ENCODE measurements at places on chromosomes 11 and 22. TPM values are rescaled to one million over a fixed set of nuclear protein-coding genes. Genes with fewer than 3 reads are reported as not detected.

GRCh38 chr11:64042301-64042700 lies 6.6 kb downstream of the FLRT1 start:
- no peak for DNase-seq

The ANKK1 gene
- total RNA-seq: not detected

DNA sequence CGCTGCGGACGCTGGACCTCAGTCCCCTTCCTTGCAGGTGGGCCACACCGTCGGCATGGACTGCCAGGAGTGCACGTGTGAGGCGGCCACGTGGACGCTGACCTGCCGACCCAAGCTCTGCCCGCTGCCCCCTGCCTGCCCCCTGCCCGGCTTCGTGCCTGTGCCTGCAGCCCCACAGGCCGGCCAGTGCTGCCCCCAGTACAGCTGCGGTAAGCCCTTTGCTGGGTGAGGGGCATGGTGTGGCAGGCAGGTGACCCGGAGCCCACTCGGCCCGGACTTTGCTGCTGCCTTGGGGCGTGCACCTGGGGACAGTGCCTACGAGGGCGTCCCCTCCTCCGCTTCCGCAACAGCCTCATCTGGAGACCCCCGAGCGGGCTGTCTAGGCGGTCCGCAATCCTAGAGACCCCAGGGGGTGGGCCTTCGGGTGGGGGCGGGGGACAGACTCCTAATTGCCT lies 25.4 kb upstream of the MUC5B start:
- DNase-seq: no peak

The MYOD1 gene
- not detected for total RNA-seq

The RRAS2 gene
- total RNA-seq: 83.0 TPM

GRCh38 chr11:71236836-71237475 lies 15.4 kb downstream of the SHANK2 start:
- no peak for DNase-seq

GRCh38 chr11:28838741-28839140 lies 730.6 kb downstream of the METTL15 start:
- DNase-seq: peak; percentile 57

The PDGFB gene
- 0.09 TPM for total RNA-seq

The IRAG1 gene
- 17.6 TPM for total RNA-seq

DNA sequence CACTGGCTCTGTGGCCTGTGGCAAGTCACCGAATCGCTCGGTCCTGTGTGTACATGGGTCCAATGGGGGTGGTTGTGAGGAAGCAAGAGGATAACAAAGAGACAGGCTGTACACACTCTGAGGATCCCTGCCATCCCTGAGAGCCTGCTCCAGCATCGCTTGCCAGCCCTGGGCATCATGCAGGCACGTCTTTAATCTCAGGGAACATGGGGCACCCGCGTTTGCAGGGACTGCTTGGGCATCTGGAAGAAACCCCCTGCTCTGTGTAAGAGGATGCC lies 1.3 kb upstream of the C1QTNF5 start:
- no peak for DNase-seq

The GAL3ST3 gene
- not detected for total RNA-seq

- DNase-seq: no peak
Observed at GRCh38 chr11:11297578-11297977, 55.5 kb downstream of the CSNK2A3 start.

- peak; percentile 85 for DNase-seq
Observed at GRCh38 chr11:8810540-8811301, 100.3 kb upstream of the AKIP1 start.

GRCh38 chr11:125460275-125460674 lies 35.8 kb downstream of the FEZ1 start:
- DNase-seq: no peak

- DNase-seq: no peak
Observed at GRCh38 chr11:96204366-96204659, 138.7 kb downstream of the MAML2 start.

DNA sequence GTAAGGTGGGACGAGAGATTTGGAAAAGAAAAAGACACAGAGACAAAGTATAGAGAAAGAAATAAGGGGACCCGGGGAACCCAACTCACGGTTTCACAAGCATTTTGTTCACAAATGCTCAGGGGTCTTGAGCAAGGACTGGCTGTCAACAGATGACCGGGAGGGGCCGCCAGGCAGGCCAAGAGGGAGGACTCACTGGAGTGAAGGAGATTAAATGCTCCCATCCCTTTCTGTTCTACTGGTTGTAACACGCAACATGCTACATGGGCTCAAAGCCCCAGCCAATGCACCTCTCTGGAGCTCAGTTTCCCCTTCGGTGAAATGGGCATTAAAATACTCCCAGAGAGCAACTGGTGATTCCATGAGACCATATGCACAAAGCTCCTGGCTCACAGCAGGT lies 13.4 kb downstream of the SHANK2 start:
- DNase-seq: no peak

- DNase-seq: no peak
Observed at GRCh38 chr11:131038597-131038996, 122.3 kb upstream of the SNX19 start.

The TRIM22 gene
- total RNA-seq: 93.1 TPM

DNA sequence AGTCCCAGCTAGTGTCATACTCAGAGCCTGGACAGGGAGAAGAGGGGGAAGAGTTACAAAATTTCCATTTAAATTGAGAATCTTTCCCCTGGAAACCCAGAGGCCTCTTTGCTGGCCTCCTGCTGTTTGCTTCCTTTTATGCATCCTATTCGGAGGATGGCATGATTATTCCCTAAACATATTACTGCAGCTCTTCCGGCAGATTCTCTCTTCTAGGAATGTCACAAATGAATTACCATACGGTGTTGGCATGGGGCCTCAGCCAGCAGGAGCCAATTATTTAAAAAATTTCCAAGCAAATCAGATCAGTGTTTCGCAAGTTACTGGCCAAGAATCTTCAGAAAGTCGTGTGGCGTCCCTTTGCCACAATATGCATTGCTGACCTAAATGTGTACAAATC lies 326.7 kb upstream of the NCAM1 start:
- DNase-seq: no peak

DNA sequence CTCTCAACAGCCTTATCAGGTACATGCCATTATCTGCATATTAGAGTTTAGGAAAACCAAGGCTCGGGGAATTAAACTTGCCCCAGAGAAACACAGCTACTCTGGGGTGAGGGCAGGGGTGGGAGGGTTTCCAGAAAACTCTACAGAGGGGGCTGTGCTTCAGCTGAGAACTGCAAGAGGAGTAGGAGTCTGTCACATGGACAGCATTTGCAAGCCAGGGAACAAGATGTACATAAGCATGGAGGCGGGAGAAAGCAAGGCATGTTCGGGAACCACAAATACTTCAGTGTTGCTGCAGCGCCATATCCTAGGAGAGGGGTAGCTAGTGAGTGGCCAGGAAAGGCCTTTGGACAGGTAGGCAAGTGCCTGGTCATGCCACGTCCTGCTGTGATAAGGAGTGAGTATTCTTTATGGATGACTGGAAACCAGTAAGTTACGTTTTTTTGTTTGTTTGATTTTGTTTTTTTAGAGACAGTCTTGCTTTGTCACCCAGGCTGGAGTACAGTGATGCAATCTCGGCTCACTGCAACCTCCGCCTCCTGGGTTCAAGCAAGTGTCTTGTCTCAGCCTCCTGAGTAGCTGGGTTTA lies 57.2 kb downstream of the GRAMD1B start:
- DNase-seq: no peak

DNA sequence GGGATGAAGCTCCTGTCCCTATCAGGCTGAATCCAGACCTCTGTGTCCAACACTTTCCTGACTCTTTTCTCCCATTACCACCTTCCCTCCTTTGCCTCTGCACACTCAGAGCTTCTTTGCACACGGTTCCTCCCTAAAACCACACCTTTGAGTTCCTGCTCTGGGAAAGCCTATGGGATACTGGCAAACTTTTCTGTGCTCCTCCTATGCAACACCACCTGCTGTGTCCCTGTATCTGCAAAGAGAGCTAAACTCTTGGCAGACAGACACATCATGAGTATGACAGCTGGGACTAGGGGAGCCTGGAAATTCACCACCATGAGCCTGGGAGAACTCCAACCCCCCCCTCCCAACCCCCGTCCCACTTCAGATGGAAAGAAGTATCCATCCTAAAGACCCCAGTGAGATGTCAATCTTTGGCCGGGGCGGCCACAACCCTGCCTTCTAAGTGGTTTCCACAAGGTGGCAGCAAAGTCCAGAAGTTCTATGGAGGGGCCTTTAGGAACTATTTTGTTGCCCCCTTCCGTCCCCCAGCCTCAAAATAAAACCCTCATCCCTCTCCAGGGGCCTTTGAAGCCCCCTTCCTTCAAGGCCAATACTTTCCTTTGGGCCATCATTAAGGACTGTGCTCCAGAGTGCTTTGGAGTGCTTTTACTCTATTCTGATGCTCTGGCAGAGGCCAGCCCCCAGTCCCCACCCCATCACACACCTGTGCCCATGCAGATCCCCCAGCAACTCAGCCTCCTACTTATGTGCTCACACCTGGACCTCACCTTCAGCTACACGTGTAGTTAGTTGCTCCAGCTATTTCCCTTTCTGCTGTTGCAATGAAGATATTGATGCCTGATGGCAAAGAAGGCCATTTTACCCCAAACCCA lies 19.4 kb downstream of the HTR3A start:
- no peak for DNase-seq

DNA sequence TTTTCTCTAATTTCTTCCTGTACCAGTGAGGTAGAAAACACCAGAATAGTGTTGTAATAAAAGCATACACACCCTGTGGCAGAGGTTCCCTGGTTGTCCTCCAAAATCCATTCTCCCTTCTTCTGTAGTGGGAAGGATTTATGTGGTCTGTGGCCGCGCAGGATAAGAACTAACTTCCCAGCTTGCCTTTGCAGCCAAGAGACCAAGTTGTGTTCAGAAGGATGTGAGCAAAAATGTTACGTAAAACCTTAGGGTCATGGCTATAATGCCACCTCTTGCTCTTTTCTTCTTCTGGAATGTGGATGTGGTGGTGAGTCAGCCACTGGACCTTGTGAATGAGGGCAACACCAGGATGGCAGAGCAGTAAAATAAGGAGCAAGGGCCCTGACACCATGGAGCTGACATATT lies 28.4 kb downstream of the CCDC90B start:
- peak; percentile 78 for DNase-seq

DNA sequence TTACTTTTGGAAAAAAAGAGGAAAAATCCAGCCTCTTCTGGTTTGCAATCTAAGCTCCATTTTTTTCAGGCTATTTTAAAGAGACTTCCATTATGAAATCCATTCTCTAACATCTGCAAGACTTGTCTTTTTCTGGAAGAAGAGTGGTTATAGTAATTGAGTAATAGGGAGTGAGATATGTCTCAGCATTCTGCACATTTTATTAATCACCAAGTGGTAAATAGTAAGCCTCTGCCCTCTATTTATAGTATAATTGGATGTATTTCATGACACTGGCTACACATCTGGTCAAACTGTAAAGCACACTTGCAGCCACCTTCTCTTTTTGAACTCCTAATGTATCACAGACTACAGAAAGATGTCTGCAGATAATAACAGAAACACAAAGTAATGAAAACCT lies 391.1 kb downstream of the ETS1 start:
- DNase-seq: no peak

The SLCO2B1 gene
- 2.0 TPM for total RNA-seq

The TNKS1BP1 gene
- total RNA-seq: 108 TPM

- DNase-seq: peak; percentile 43
Observed at GRCh38 chr11:18364495-18365073, 29.8 kb upstream of the LDHA start.
